Activated T-cell treated with anti-CD3 and anti-CD28 coated beads for 48 hours (primary cell): ENCODE measurements at places on chromosomes 7 and 10.

- DNase-seq: no peak
These were observed 5.4 kb upstream of the PWWP2B start for GRCh38 chr10:132391676-132392020.

DNA sequence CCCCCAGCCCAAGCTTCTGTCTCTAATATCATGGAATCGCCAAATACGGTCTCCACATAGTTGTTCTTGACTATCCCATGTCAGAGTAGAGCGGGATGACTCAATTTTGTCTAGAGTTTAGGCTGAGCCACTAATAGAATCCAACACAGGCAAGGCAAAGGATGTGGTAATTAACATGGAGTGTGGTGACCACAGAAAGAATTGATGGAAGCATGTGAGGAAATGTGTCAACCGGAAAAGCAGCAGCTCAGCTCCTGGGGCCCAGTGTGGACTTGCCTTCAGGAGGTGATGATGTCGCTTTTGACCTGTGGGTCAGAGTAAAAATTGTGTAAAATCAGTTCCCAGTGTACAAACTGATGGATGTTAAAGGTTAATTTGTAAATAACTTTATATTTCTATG, 139.3 kb upstream of the KLF6 start:
- no peak for DNase-seq

DNA sequence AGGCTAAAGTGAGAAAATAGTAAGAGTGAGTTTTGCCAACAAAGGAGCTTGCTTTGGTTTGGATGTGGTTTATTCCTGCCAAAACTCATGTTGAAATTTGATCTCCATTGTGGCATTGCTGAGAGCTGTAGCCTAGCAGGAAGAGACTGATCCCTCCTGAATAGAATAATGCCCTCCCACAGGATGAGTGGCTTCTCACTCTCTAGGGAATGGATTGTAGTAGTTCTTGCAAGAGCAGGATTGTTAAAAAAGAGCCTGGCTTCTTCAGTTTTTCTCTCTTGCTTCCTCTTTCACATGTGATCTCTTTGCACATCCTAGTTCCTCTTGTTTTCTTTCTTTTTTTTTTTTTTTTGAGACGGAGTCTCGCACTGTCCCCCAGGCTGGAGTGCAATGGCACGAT, 34.4 kb downstream of the ASAH2 start:
- no peak for DNase-seq

DNA sequence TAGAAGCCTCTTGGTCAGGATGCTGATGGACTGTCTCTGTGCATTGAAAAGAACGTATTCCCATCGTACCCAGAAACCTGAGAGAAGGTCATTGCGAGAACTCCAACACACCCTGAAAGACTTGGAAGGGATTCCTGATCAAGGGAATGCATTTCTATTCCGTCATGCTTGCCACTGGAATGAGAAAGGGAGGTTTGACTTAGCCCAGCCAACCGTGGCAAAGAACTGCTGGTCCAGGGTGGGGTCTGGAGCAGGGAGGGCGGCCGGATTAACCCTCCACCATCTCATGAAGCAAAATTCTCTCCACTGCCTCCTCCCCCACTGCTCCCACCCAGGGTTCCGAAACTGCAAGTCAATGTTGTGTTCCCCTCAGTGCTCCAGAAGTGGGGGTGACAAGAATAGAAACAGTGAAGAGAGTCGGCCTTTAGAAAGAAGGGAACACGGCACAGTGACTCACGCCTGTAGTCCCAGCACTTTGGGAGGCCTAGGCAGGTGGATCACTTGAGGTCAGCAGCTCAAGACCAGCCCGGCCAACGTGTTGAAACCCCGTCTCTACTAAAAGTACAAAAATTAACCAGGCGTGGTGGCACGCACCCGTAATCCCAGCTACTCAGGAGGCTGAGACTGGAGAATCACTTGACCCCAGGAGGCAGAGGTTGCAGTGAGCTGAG, 137.5 kb upstream of the MGMT start:
- no peak for DNase-seq

- DNase-seq: no peak
These were observed 17.6 kb downstream of the CDNF start for GRCh38 chr10:14820010-14820774.

GRCh38 chr7:54705436-54705835, 53.6 kb downstream of the SEC61G start:
- DNase-seq: no peak

DNA sequence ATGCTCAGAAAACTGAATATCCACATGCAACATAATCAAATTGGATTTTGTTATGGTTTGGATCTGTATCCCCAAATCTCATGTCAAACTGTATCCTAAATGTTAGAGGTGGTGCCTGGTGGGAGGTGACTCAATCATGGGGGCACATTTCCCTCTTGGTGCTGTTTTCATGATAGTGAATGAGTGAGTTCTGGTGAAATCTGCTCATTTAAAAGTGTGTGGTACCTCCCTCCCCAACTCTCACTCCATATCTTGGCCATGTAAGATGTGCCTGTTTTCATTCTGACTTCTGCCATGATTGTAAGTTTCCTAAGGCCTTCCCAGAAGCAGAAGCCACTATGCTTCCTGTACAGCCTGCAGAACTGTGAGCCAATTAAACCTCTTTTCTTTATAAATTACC, 239.6 kb upstream of the KLF14 start:
- DNase-seq: no peak

GRCh38 chr10:3421537-3422257, 249.1 kb upstream of the PITRM1 start:
- DNase-seq: no peak

- DNase-seq: no peak
These were observed 403.0 kb downstream of the THSD7A start for GRCh38 chr7:11428877-11429581.

DNA sequence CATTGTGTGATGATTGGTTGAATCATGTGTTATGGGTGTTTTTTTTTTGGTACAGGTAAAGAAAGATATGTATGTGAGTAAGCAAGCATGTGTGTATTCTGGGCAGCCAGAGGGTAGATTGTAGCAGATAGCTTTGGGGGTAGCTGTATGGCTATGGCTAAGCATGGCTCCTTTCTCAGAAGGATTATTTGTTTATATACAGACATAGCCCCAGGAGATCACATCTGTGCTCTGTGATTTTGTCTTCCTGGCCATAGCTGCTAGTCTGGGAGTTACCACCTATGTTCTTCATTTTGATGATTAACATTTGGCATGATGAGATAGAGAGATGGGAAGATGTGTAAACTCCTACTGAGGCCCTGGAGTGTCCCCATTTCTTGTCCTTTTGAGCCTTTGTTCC, 23.2 kb upstream of the ICA1 start:
- DNase-seq: no peak

- DNase-seq: no peak
These were observed 3.2 kb downstream of the PSMA2 start for GRCh38 chr7:42928754-42929153.

DNA sequence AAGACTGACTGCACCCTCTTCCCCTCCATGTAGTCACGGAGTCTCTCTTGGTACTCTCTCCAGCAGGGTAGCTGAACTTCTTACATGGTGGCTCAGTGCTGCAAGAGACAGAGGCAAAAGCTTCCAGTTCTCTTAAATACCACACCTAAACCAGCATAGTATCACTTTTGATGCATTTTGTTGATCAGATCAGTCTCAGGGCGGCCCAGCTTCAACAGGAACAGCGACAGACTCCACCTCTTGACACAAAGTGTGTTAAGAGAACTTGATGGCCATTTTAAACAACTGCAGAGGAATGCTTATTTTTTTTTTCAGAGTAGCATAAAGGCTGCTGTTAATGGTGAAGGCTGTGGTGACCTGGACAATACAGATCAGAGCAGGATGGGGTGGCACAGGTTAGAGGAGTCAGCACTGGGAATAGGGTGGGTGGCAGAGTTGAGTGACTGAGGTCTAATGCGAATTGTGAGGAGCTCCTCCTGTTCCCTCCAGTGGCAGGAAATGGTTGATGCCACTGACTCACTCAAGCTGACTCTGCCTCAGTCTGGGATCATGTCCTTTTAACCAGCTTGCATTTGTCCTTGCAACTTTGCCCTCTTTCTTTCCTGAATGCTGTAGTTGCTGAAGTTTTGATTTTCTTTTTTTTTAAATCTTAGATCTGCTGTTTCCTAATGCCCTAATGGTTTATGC, 17.3 kb downstream of the MGAM start:
- no peak for DNase-seq

- no peak for DNase-seq
These were observed 110.6 kb upstream of the COL1A2 start for GRCh38 chr7:94284104-94284503.

GRCh38 chr7:457814-458510, 61.7 kb downstream of the PDGFA start:
- no peak for DNase-seq

DNA sequence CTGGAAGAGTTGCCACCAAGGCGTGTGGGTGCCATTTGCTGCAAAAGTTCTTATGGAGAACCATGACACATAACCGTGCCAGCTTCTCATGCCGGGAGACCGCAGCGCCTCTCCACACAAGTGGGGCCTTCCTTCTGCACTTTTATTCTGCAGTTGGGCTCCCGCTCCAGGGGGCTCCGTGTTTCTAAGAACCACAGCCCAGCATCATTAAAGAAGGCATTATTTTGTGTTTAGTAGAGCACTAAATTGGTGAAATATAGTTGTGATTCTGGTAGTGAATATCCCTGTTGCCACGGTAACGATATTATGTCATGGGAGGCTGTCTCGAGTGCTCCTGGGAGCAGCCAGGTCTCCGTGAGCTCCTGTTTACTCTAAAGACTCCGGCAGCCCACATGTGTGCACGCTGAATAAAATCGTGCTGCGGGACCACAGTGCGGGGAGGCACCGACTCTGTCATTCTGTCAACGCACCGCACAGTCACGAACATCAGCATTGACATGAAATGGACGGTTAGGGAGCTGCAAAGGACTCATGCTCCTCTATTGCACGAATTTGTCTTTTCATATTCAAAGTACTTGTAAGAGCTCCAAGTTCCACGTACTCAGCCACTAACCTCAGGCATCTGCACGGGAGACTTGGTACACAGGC, 68.8 kb upstream of the PITRM1 start:
- DNase-seq: no peak

- DNase-seq: no peak
These were observed 9.9 kb upstream of the ACSL5 start for GRCh38 chr10:112363696-112364688.

DNA sequence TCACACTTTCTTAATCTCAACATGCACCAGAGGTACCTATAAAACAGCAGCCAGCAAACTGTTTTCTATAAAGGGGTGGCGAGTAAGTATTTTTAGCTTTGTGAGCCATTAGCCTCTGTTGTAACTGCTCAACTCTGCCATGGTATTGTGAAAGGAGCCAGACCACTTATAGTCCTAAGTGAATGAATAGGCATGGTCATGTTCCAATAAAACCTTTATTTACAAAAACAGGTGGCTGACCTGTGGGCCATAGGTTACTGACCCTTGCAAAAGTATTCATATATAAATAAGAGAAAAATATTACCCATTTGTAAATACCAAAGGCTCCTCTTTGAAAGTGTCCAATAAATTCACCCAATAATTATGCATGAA, 50.3 kb downstream of the ICA1 start:
- no peak for DNase-seq

- no peak for DNase-seq
These were observed 140.9 kb downstream of the PTPRN2 start for GRCh38 chr7:158446706-158447105.

DNA sequence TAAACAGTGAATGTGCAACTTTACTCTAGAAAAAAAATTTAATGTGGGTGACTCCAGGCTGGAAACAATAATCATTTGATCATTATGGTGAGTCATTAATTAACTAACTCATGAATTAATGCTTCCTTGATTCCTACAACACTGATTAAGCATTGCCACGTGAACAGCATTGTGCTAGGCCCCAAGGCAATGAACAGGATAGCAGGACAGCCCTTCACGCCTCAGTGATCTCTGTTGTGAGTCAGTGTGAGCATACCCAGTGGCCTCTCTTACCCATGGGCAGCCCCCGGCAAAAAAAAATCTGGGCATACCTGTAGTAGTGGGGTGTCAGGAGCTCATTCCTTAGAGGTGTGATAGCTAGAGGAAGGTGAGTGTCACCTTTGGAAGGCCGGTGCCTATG, 76.0 kb downstream of the DENND2A start:
- no peak for DNase-seq

DNA sequence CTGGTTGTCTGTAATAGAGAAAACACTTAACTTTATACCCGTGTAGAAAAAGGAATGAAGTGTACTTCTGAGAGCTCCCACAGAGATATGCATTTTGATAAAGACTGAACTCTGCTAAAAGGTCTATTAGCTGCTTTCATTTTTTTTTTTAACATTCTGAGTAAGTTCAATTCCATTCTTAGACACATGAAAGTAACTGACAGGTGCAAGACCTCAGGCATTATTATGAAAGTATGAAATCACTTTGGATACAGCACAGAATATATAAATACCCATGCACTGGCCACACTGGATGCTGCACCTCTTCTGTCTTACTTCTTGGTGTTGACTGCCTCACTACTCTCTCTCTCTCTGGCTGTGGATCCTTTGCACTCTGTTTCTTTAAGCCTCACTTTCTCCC, 46.2 kb downstream of the VWDE start:
- DNase-seq: no peak

- no peak for DNase-seq
These were observed 330.0 kb downstream of the BBS9 start for GRCh38 chr7:33459340-33459751.

GRCh38 chr7:73908123-73908611, 47.2 kb downstream of the TMEM270 start:
- no peak for DNase-seq

DNA sequence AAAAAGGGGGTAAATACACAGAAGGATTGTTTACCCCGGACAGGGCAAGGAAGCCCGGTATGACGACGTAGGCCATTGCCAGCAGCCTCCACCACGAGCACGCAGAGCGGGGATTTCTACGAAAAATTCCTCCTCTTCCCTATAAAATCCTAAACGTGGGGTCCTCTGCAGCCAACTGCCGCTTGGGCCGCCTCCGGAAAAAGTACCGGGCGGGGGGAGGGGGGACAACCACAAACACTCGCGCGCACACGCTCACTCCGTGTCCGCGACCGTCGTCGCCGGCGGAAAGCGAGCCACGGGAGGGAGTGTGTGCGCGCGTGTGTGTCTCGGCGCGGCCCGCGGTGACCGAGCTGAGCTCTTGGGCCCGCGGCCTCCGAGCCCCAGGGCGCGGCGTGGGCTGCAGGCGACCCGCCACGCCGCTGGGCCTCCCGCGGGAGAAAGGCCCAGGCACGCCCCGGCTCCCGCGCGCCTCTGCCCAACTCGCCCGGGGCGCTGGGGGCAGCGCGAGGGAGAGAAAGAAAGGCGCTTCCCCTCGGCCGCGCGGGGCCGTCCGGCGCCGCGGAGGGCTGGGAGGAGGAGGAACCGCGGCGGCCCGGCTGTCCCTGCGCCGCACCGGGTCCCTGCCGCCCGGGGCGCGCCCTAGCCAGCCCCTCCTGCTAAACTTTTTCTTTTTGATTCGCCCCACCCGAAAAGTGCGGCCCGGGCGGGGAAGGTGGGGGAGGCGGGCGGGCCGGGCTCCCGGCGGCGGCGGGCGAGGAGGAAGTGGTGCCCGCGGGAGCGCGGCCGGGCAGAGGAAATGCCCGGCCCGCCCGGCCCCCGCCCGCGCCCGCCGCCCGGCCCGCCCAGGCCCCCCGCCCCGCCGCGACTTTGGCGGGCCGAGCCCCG, 1.5 kb downstream of the CTBP2 start:
- no peak for DNase-seq

GRCh38 chr10:120462018-120462682, 5.1 kb downstream of the PLPP4 start:
- DNase-seq: no peak

GRCh38 chr7:8628656-8629055, 195.2 kb downstream of the NXPH1 start:
- no peak for DNase-seq
